AG04449 (cell line): ENCODE measurements at places on chromosomes 12 and 14.

DNA sequence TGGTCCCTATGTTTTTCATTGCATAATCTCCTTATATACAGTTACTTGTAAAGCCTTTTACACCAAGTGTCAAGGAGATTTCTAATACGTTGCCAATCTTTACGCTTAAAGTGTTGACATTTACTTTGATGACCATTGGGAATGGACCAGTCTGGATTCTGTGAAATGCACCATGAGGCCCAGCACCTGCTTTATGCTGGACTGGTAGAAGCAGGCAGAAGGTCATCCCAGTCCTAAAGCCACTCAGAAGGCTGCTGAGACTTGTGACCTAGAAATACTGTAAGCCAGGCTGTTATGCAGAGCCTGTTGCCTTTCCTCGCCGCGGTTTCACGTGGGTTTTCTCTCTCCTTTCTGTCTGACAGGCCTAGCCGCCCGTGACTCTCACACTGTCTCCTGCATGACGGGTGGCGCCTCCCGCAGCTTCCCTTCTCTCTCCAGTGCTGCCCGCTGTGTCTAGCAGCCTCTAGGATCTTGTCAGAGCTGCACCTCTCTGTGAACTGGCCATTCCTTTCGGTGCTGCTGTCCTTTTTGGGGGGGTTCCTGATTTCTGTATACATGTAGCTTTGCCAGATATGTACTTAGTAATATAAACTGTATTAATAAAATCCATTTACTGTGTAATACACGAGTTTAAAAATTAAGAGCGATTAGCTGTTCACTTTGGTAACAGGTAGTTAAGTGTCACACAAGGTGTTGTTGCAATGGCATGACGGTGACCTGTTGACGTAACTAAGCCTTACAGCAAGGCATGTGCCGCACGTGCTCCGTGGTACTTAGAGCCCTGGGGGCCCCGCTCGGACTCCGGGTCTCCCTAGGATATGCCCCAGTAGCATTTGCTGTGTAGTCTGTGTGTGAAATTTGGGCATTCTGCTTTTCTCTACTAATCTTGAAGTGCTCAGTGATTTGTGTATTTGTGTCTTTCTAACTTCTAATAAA lies 29.7 kb downstream of the XRCC3 start:
- no peak for DNase-seq

GRCh38 chr14:55780156-55780946 lies 200.3 kb downstream of the KTN1 start:
- no peak for DNase-seq

DNA sequence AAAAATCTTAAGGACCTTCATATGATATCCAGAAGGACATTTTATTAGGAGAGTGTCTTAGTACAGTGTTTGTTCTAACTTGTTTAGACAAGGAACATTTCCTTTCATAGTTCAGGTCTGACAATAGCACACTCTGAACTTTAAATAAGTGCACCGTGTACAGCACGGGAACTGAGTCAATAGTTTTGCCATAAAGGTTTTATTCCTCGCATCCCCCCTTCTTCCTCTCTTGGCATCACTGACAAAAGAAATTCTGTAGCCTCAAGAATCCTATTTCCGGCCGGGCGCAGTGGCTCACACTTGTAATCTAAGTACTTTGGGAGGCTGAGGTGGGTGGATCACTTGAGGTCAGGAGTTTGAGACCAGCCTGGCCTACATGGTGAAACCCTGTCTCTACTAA lies 58.3 kb downstream of the TMCC3 start:
- DNase-seq, result no peak

GRCh38 chr12:121582583-121583333 lies 1.9 kb upstream of the KDM2B start:
- no peak for DNase-seq

DNA sequence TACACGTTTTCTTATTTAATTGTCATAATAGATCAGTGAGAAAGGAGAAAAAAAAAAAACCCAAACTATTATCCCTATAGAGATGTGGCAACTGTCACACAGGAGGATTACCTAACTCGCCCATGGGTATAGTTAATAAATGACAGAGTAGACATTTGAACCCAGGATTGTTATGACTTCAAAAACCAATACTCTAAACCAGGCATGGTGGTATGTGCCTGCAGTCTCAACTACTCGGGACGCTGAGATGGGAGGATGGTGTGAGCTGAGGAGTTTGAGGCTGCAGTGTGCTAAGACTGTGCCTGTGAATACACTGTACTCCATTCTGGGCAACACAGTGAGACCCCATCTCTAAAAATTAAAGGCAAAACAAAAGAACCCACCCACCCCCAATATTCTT lies 114.5 kb downstream of the DENND5B start:
- DNase-seq, result no peak

DNA sequence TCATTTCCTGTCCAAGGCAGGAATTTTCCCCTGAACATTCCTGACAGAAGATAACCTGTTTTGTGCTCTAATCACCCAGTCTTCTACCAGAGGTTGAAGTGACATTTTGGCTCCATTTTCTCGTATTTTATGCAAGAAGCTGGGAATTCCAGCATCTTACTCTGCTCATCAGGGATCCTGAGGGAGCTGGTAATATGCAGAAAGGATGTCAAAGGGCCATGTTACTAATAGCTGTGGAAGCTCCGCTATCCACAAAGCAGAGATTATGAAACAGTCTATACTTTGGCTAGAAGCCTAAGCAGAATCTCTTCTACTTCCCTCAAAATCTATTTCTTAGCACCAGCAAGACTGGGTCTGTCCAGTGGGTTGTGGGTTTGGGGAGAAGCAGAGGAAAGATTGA lies 613.0 kb downstream of the DIO2 start:
- DNase-seq, result no peak

- DNase-seq, result no peak
Observed at GRCh38 chr12:12158858-12159257, 88.1 kb downstream of the BCL2L14 start.

- DNase-seq, result no peak
Observed at GRCh38 chr12:57430112-57430930, 522 bp downstream of the R3HDM2 start.

- no peak for DNase-seq
Observed at GRCh38 chr12:18153826-18154225, 63.8 kb upstream of the RERGL start.

DNA sequence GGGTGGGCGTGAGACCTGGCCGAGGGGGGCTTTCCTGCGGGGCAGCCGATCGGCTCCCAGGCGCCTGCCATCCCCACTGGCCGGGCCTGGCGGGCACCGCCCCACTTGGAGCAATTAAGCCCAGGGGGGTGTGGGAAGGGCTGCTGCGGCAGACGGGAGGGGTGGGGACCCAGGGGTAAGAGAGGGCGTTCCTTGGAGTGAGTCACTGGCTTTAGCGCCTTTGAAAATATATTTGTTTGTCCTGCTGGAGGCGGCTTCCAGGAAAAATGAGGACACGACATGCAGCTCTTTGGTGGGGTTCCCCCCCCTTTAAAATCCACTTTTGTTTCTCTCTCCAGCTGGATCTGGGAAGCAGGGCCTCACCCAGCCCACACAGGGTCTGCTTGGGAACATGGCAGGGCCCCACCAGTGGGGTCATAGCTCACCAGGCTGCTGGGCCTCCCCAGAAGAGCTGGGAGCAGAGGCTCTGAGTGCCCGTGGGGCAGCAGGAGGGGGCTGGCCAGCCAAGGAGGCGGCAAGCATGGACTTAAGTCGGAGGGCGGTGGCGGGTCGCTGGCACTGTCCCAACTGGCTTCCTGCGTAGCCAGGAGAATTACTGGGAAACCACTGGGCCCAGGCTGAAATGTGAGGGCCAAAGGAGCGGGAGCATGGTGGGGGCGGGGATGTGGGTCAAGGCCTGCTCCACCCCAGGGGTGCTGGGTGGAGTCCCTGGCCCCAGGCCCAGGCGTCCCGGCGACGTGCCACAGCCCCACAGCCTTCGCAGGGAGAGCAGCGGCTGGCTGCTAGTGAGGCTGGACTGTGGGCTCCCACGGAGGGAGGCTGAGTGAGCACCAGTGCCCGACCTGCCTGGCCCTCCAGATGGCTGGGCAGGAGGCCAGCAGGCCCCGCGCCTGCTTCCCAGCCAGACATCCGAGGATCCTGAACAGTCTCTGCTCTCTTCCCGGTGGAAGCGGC lies 128.0 kb downstream of the RFLNA start:
- DNase-seq, result peak; percentile 63

DNA sequence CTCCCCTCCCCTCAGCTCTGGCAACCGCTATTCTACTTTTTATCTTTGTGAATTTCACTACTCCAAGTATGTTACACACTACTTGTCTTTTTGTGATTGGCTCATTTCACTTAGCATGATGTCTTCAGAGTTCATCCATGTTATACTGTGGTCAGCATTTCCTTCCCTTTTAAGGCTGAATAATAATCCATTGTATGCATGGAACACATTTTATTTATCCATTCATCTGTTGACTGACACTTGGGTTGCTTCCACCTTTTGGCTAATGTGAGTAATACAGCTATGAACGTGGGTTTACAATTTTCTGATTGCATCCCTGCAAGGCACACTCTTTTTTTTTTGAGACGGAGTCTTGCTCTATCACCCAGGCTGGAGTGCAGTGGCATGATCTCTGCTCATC lies 53.0 kb upstream of the FUT8 start:
- DNase-seq, result no peak

- DNase-seq, result no peak
Observed at GRCh38 chr14:68554231-68554630, 238.6 kb downstream of the ZFP36L1 start.

- DNase-seq, result no peak
Observed at GRCh38 chr12:1808036-1808797, 12.1 kb upstream of the LRTM2 start.

- no peak for DNase-seq
Observed at GRCh38 chr14:93716746-93717667, 71.3 kb downstream of the PRIMA1 start.

GRCh38 chr12:6044082-6044481 lies 80.4 kb downstream of the VWF start:
- no peak for DNase-seq

GRCh38 chr14:80978403-80978802 lies 23.0 kb downstream of the TSHR start:
- DNase-seq, result no peak

GRCh38 chr14:98103705-98104104 lies 1168.3 kb downstream of the BCL11B start:
- DNase-seq, result no peak

DNA sequence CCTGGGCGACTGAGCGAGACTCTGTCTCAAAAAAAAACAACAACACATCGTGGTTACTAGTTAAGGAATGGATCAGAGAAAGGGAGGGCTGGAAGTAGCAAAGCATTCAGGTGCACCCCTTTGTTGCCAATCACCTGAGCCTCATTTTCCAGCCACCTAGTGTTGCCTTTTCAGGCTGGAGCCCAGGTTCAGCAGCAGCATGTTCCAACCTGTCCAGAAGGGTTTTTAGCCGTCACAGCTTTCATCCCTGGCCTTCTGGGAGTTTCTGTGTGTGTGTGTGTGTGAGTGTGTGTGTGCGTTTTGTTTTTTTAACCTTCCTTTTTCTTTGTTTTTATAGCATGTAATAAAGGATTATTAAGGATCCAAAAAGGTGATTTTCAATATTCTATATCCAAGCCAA lies 121.1 kb upstream of the ATF1 start:
- DNase-seq, result no peak
